Endodermal cell (in vitro differentiated cells): ENCODE measurements at places on chromosomes 1 and 21. TPM values are rescaled to one million over a fixed set of nuclear protein-coding genes. Genes with fewer than 3 reads are reported as not detected.

The TMEM269 gene
- total RNA-seq: 0.26 to 0.66 TPM (median 0.36 TPM) in 3 replicates

GRCh38 chr1:3217181-3217641 lies 148.2 kb downstream of the PRDM16 start:
- no peaks in the 10 kb centered on the region for H3K27me3 ChIP-seq
- no peak overlapping the region for H3K4me3 ChIP-seq
- H3K4me1 ChIP-seq: no peaks in the 10 kb centered on the region
- DNase-seq: no peak

- no peaks in the 10 kb centered on the region for H3K36me3 ChIP-seq
- no peak for DNase-seq
- H3K4me3 ChIP-seq: no peak overlapping the region
- H3K27ac ChIP-seq: no peak overlapping the region
- peaks cover 4% of the 10 kb centered on the region for H3K4me1 ChIP-seq
- no peaks in the 10 kb centered on the region for H3K27me3 ChIP-seq
Measured at GRCh38 chr1:81232420-81232819, 568.3 kb upstream of the ADGRL2 start.

DNA sequence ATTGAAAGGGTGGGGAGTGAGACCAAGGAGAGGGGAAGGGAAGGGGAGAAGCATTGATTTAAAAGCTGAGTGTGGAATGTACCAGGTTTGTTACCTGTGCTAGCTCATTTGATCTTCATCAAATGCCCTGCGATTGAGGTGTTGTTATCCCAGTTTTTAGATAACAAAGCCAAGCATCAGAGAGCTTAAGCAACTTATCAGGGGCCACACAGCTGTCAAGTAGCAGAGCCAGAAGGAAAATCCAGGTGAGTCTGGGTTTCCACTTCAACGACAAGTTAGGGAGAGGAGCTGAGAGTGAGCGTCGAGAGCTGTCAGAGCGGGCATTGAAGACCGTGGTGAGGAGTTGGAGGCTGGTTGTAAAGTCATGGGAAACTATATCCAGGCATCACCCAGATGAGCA lies 146.9 kb upstream of the IRF2BP2 start:
- H3K4me1 ChIP-seq: peaks cover 14% of the 10 kb centered on the region
- no peak overlapping the region for H3K27ac ChIP-seq
- no peaks in the 10 kb centered on the region for H3K36me3 ChIP-seq
